ENCODE measurements at places on chromosomes 3 and 15.

DNA sequence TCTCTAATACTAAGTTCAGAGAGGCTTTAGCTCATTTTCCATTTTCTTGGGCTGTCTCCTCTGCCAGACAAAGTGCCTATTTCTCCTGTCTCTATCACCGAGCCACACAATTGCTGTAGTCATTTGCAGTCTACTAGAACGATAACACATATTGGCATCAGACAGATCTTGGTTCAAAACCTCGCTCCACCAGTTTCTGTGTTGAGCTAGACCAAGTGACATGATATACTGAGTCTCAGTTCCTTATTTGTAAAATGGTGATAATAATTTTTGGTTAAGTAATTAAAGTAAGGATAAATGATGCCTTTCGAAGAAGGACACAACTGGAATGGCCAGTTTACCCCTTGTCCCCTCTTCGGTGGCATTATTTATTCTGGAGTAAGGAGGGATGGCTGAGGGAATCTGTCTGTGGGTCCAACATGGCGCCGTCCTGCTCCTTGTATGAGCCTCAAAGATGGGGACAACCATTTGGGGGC is 398 bp upstream of the RAB7A start:
- no peak for DNase-seq

- DNase-seq = no peak
Measured at GRCh38 chr3:31230425-31231223, 302.1 kb upstream of the STT3B start.

DNA sequence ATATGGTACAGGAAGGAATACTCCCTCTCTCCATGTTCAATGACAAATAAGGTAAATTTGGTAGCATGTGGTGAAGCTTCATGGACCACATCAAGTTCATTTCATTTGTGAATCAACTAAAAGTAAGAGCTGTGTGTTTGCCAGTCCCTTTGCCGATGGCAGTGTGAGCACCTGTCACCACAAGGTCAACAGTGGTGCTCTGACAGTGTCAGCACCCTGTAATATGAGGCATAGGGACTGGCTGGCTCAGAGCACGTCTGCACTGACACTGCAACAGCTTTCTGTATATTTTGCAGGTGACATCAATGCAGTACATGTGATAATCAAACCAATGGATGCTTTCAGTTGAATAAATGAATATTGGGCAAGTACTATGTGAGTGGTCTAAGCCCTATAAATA is 852.4 kb downstream of the TUSC7 start:
- no peak for DNase-seq

DNA sequence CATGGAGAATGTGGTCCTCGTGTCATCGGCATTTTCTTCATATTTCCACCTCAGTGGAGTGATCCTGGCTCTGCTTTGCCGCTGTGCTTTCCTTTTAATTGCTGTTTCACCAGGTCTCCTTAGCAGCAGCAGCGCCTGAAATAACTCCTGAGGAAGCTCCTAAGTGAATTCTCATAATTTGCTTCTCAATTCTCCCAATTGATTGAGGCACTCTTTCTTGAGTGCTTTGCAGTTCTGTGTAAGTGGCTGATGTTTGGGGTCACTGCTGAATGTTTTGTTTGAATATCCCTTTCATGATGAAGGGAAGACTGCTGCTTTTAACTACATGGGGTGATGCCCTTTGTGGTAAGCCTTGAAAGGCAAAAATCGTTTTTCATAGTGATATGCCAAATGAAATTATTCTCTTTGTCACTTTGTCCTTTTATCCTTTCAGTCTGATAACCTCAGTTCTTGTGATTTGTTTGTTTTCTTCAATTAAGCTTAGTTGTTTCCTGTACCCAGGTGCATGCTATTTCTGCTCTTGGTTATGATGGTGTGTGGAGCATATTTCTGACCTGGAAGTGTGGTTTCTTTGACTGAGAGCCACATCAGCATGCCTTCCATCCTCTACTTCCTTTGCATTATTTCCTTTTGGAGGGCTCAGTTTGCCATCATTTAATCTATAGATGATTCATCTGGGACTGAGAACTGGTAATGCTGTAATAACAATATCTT is 36.7 kb downstream of the HMG20A start:
- DNase-seq = no peak

GRCh38 chr3:160291909-160292299 is 66.7 kb downstream of the C3orf80 start:
- DNase-seq = no peak

GRCh38 chr3:41104147-41104546 is 95.2 kb upstream of the CTNNB1 start:
- DNase-seq = no peak

- no peak for DNase-seq
Measured at GRCh38 chr3:137767538-137768360, 3.6 kb downstream of the SOX14 start.

DNA sequence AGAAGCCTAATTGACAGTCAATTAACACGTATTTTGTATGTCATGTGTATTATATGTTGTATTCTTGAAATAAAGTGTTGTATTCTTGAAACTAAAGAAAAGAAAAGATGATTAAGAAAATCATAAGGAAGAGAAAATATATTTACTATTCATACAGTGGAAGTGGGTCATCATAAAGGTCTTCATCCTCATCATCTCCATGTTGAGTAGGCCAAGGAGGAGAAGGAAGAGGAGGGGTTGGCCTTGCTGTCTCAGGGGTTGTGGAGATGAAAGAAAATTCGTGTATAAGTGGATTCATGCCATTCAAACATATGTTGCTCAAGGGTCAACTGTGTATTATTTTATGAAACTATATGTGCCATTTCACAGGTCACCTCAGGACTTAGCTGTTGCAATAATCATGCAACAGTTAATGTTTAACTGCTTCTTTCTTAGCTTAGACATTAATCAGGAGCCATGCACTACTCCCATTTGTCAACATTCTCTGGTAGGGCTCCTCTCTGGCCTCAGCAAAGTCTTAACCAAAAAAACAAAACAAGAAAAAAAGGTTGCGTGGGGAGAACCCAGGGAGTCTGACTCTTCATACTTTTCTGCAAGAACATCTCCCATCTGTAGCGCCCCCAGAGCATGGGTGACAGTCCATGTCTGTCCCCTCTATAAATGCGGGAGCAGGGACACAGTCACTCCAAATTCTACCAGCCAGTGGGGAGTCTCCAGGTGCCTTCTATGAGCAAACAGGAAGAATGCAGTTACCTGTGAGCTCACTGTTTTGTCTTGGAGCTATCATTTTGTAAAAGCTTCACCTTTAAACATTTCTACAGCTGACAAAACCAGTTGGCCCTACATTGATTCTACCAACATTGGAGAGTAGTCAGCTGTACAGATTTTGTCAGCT is 19.9 kb upstream of the LRRC2 start:
- DNase-seq = no peak

DNA sequence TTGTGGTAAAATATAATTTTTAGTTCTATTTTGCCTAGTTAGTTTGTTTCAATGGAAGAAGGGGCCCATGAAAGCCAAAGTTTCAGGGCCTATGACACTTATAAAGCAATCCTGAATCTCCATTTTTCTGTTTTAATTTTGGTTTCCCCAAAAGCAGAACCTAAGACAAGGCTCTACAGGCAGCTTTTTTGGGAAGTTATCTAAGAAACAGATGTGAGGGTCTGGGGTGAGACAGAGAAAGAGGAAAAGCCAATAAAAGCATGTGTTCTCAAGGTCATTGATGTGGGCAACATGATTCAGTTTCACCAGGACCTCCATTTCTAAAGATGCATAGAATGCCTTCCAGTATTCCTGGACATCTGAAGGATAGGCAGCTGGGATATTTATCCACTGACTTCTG is 598.5 kb downstream of the PDCD6IP start:
- no peak for DNase-seq

GRCh38 chr3:197495499-197495898 is 60.3 kb downstream of the BDH1 start:
- no peak for DNase-seq

DNA sequence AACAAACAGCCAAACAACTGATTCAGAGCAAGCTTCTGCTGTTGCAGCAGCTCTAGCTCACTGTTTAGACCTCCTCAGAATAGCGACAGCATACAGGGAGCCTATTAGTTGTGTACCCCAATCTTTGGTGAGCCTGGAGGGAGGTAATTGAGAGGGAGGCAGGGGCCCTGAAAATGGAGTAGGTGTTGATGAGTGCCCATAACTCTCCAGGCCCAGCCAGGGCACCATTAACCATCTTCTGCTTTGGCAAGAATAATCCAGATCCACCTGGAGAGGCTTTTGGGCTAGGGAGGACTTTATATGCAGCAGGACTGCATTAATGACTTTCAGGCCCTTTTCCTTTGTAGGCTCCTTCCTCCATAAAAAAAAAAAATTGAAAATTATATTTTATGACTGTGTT is 20.9 kb downstream of the PLCL2 start:
- DNase-seq = no peak

GRCh38 chr3:102017784-102018183 is 168.5 kb downstream of the NFKBIZ start:
- no peak for DNase-seq

DNA sequence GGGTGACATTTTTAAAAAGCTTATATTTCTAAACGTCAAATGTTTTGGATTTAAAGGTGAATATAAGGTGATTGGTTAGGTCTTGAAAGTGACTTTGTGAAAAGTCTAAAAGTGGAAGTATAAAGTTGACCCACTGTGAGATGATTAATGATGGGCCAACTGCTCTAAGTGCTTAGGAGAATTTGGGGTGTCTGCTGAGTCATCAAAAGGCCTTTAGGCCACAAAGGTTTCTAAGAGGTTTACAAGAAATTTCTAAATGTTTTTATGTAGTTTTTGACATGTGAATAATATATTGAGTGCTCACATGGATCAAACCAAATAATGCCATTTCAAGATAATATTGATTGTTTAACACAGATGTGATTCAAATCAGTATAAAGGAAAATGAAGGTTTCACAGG is 39.2 kb upstream of the SLC2A2 start:
- no peak for DNase-seq

GRCh38 chr15:91787198-91787597 is 66.3 kb upstream of the SLCO3A1 start:
- DNase-seq = no peak

- DNase-seq = no peak
Measured at GRCh38 chr3:48405343-48405881, 24.5 kb downstream of the PLXNB1 start.

- no peak for DNase-seq
Measured at GRCh38 chr15:57060799-57061198, 142.4 kb downstream of the TCF12 start.

- DNase-seq = no peak
Measured at GRCh38 chr15:38130740-38131498, 121.7 kb upstream of the SPRED1 start.

GRCh38 chr15:68298882-68299381 is 21.4 kb downstream of the FEM1B start:
- no peak for DNase-seq

- no peak for DNase-seq
Measured at GRCh38 chr15:69093127-69093526, 67.3 kb upstream of the GLCE start.

DNA sequence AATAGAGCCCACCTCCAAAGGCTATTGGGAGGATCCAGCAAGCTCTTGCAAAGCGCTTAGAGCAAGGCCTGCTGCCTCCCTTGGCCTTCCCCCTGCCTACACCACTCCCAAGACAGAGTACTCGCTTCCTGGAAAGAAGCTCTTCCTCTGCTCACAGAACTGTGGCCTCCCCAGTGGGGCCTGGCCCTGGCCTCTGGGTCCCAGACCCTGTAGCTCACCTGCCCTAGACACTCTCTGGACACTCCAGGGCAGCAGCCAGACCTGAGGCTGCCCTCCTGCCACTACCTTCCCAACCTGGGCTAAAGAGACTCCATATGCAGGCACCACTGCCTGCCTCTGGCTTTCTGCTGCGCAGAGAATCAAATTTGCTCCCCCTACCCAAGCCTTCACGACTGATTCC is 49.9 kb downstream of the GRIP2 start:
- no peak for DNase-seq

GRCh38 chr3:30122359-30122758 is 484.0 kb upstream of the TGFBR2 start:
- no peak for DNase-seq

DNA sequence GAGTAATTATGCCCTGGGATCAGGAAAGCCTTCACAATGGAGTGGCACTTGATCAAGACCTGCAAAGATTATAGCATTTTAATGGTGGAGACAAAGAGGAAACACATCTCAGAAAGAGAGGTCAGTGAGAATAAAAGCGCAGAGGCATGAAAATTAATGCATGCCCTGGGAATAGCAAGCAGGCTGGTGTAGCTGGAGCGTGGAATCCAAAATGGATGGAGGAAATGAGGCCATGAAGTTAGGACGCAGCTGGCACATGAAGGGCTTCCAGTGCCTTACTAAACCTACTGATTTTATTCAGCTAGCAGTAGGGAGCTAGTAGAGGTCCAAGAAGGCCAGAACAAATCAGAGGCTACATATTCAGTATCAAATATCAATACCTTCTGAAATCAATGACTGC is 38.1 kb downstream of the TMEM212 start:
- DNase-seq = no peak

- DNase-seq = no peak
Measured at GRCh38 chr3:183375337-183375736, 53.1 kb downstream of the MCF2L2 start.

DNA sequence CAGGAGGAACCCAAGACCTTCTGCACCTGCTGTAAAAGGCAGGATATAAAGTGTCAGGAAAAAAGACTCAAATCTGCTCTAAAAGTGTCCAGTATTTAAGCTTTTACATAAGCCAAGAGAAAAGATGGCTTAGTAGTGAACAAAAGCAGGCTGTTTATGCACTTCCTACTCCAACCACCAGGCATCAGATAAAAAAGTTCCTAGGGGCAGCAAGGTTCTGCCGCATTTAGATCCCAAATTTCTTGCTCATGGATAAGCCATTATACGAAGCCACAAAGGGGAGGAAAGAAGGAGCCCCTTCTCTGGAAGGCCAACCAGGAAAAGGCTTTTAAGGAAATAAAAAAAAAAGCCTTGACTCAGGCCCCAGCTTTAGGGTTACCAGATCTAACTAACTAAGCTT is 10.6 kb upstream of the SLC9C1 start:
- no peak for DNase-seq

GRCh38 chr3:102024270-102024904 is 175.1 kb downstream of the NFKBIZ start:
- DNase-seq = no peak

GRCh38 chr15:92810418-92811138 is 89.5 kb upstream of the CHD2 start:
- DNase-seq = no peak

- DNase-seq = no peak
Measured at GRCh38 chr15:99504823-99505551, 60.8 kb upstream of the MEF2A start.

DNA sequence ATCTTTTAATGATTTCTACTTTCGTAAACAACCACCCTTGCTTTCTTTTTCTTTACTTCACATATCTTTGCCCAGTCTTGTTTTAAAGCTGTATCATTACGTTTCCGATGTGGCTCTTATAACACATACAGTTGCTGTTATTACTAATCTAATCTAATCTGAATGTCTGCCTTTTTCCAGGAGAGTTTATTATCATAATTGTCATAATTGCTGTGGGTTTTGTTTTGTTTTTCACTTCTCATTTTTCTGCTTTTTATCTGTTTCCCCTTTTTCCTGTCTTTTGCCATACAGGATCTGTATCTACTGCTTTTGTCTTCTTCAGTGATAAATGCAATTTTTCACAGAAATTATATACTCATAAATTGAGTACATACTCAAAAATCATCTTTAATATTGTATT is 24.9 kb downstream of the HACL1 start:
- no peak for DNase-seq

GRCh38 chr3:160860346-160860745 is 104.3 kb downstream of the PPM1L start:
- no peak for DNase-seq

- no peak for DNase-seq
Measured at GRCh38 chr15:63086271-63086670, 35.4 kb upstream of the LACTB start.
